ENCODE measurements at places on chromosomes 12 and 14.
A peak's percentile ranks its signal among the peaks of the same experiment; 100 is the strongest.

DNA sequence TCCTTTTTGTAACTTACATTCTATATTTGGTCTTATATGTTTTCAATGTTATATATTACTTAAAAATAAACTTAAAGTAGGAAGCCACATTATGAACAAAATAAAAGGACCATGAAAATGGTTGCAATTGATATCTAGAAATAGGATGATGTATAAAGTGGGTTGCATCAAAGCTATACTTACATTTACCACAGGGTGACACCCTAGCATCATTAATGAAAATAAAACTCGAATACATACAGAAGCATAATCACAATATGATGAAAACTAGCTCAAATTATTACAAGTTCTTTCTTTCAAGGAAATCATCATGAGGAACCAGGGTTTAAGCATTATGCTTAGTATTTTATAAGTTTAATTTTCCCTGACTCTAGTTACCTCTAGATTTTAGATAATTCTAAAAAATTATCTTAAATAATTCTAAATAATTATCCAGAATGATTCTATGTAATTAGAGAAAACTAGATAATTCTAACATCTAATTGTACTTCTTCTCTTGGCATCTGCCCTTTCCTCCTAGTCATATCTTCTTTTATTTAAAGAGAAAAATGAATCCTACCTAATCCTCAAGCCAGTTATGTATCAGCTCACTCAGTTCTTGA is 31.2 kb downstream of the TAS2R7 start:
- DNase-seq: no peak

- no peak for DNase-seq
These were observed 4.6 kb downstream of the JDP2 start for GRCh38 chr14:75432411-75432810.

DNA sequence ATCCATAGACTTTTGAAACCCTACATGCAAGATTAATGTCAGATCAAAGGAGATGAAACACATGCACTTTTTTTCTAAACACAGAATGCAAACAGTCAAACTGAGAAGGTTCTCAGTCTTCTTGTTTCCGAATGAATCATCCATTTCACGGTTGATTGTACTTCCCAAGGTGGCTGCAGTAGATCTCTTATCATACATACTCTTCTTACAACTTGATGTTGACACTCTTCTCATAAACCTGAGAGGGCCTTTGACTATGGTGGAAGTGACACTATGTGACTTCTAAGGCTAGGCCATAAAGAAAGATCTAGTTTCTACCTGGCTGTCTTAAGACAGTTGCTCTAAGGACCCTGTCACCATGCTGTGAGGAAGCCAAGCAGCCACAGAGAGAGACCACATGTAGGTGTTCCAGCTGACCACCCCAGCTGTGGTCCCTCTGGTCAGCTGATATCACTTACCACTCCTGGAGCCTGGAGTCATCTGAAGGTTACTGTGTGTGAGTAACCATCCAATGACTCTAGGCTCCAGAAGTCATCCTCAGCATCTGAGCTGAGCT is 67.2 kb upstream of the HMGA2 start:
- DNase-seq: no peak

DNA sequence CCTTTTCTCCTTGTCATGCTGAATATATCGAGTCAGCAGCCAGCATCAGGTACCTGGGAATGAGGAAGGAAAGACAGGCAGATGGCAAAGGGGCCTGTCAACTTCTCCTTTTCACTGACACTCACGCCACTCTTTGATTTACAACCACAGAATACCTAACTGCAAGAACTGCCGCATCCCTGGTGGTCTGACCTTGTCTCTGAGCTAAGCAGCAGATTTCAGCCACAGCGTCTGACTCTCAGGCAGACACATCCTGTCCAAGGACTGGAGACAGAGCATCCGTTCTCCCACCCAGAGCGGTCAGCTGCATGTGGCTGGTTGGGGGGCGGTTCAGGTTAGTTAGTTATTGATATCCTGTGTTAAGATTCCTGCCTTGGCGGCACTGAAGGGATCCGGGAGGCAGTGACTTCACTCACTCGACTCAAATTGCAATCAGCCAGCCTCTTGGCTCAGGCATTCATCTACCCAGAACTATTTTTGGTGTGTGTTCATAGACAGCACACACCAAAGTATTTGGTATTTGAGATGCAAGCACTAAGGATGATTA is 11.2 kb upstream of the MAP1LC3B2 start:
- DNase-seq: no peak

- DNase-seq: no peak
These were observed 1061.0 kb upstream of the TMEM132C start for GRCh38 chr12:127205781-127206555.

DNA sequence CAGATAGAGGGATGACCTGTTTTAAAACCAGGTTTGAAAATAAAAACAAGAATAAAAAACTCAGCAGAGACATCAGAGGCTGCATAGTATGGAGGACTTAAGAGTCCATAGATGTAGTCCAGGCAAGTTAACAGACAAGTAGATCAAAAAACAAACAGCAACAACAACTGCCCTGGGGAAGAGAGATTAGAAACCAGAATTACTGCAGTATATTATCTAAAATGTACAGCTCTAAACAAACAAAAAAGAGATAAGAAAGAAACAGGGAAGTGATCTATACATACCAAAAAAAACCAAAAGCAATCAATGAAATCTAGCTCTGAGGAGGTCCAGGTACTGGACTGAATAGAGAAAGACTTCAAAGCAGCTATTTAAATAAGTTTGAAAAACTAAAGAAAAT is 48.8 kb downstream of the ACSM4 start:
- DNase-seq: no peak

- DNase-seq: no peak
These were observed 2.1 kb downstream of the WASHC4 start for GRCh38 chr12:105109465-105110212.

GRCh38 chr14:54344445-54344844 is 52.4 kb upstream of the CDKN3 start:
- DNase-seq: no peak

GRCh38 chr12:12755923-12756322 is 29.5 kb upstream of the APOLD1 start:
- DNase-seq: no peak

- DNase-seq: no peak
These were observed 9.2 kb upstream of the DTD2 start for GRCh38 chr14:31466554-31466953.

DNA sequence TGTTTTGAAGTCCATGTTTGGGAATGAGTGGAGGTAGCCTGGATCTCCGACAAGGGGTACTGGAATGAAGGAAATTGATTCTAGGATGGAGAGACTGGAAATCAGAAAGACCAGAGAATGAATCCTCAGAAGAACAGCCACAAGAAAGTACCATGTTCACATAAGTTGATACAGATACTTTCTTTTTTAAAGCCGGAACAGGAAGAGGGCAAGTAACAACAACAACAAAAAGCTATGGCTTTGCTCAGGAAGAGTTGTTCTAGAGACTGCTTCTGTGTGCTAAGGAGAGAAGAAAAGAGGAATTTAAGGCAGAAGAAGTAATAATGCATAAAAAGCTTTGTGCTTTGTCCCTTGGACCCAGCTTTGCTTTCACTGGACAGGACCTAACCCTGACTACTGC is 6.2 kb downstream of the TC2N start:
- DNase-seq: no peak

- DNase-seq: no peak
These were observed 929.8 kb downstream of the DIO2 start for GRCh38 chr14:79281244-79282152.

DNA sequence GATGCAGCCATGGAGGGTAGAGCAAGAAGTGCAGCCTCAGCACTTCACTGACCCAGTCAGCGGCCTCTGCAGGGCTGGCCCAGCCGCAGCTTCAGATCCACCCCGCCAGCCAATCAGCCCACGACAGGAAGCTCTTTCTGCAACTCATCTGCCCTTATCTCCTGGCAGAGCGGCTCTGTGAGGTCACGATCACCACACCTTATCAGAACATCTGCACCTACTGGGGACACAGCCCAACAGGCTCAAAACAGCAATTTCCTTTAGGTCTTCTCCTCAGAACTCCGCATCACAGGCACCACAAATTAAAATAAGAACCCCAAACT is 287.3 kb downstream of the BCL11B start:
- DNase-seq: peak; percentile 54

- DNase-seq: no peak
These were observed 8.5 kb downstream of the VASH1 start for GRCh38 chr14:76769636-76770292.

GRCh38 chr14:90605430-90605829 is 208.6 kb downstream of the CALM1 start:
- no peak for DNase-seq

DNA sequence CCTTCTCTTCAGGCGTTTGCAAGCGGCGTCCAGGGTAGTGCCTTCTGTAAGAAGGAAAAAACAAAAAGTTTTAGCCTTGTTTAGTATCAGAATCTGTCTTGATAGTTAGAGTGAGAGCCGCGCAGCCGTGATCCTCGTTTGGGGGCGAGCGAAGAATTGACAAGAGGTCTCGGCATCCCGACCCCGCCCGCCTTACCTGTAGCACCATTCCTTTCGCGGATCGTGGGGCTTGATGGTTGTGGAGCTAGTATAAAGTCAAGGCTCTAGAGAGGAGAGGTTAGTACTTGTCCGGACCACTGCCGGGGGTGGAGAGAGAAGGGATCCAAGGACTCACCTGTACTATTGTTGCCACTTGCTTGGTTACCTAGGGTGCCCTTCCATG is 494 bp downstream of the TMTC3 start:
- peak; percentile 9 for DNase-seq

GRCh38 chr12:111482462-111482861 is 76.7 kb downstream of the SH2B3 start:
- DNase-seq: no peak

- DNase-seq: peak; percentile 1
These were observed 88.3 kb downstream of the RPS29 start for GRCh38 chr14:49497725-49498348.

DNA sequence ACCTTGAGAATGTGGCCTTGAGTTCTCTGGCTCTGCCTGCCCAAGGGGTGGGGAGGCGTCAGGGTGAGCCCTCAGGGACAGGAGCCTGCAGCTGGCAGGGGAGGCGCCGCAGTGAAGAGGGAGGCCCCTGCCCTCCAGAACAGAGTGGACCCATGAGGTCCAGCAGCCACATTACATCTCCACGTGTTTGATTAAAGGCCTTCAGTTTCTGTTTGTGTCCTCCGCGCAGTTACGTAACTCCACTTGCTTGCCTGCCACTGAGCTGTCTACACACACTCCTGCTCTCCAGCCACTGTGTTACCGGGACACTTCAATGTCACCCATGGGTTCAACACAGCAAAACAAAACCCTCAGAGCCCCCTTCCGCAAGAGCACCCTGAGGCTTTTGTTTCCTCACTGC is 70.4 kb downstream of the CHGA start:
- no peak for DNase-seq

GRCh38 chr12:14454098-14454907 is 88.8 kb downstream of the ATF7IP start:
- no peak for DNase-seq

- no peak for DNase-seq
These were observed 106.4 kb upstream of the C14orf180 start for GRCh38 chr14:104473244-104473565.

DNA sequence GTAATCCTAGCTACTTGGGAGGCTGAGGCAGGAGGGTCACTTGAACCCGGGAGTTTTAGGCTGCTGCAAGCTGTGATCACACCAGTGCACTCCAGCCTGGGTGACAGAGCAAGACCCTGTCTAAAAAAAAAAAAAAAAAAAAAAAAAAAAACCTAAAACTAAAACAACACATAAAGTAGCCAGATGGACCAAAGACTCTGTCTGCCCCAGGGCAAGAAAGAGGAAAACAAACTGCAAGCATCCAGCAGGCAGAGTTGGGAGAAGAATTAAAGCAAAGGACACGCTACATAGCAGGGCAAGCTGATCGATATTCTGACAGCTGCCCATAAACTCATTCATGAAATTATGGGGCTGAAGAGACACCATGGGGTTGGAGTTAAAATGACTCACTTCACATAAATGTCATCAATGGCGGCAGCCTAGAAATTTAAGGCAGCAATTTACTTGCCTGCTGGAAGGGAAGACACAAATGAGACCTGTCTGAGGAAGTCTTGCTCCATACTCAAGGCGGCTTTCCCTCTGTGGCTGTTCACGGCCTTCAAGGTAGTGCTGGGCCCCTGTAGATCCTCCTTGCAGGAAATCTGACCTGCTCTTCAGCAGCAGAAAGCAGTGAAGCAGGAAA is 259.1 kb upstream of the FKBP4 start:
- no peak for DNase-seq

GRCh38 chr12:52056801-52057637 is 5.8 kb downstream of the NR4A1 start:
- DNase-seq: no peak

- DNase-seq: no peak
These were observed 258.1 kb downstream of the PCNX1 start for GRCh38 chr14:71165121-71166031.

- no peak for DNase-seq
These were observed 833.3 kb downstream of the DIO2 start for GRCh38 chr14:79378020-79378419.

DNA sequence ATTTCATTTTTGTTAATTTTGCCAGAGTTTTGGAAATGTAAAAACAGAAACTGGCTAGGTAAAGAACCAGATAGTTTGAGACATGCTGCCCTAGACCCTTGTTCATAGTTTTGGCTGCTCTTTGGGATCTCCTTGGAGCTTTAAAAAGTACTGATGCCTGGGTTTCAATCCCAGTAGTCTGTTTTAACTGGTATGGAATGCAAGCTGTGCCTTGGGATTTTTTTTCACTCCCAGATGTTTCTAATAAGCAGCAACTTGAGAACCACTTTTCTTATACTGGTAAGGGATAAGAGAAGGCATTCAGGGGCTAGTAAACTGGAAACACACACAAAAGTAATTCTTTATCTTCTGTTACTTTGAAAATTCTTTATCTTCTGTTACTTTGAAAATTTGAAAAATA is 18.8 kb downstream of the SLC35F4 start:
- DNase-seq: no peak

DNA sequence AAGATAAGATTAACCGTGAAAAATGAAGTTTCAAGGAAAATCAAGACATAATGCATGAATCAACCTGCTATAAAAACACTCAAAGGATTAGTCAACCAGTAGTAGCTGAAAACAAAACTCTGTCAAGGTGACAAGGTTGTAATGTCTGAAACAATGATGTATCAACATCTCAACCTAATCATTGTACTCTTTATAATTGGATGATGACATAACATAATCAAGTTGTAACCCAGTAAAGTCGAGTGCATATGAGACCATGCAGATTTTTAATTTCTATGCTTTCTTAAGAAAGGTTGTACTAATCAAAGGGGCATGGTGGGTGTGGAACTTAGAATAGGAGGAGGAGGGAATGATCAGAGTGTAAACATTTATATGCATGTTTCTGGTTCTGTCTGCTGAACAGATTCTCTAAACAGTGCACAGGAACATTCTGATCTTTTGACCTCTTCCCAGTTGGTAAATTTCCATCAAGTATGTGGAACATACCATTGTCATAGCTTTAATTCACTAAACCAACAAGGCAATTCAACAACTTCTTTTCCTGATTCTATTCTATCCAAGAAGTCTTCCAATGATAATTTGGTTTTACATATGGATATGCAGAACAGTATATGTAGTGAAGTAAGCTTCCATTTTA is 253.7 kb downstream of the TTC6 start:
- no peak for DNase-seq

DNA sequence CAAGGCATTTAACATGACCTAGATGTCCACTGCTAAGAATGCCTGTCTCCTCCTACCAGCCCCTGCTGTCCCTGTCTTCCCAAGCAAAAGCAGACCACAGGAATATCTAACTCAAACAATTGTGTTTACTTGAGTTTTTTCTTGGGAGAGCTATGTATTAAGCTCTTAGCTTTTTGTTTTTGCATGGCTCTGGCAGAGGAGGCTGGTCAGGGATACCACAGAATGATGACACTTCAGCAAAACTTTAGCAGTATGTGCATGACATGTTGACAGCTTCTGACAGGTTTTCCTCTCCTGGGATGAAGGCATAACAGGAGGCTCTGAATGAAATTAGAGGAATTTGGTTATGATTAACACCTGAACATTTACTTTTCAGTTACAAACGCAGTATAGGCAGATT is 6.9 kb downstream of the TMBIM6 start:
- DNase-seq: no peak

All from T-helper 9 cell (primary cell).